ENCODE measurements at places on chromosomes 7 and 10. TPM values are rescaled to one million over a fixed set of nuclear protein-coding genes. Genes with fewer than 3 reads are reported as not detected.
A peak's percentile ranks its signal among the peaks of the same experiment; 100 is the strongest.

DNA sequence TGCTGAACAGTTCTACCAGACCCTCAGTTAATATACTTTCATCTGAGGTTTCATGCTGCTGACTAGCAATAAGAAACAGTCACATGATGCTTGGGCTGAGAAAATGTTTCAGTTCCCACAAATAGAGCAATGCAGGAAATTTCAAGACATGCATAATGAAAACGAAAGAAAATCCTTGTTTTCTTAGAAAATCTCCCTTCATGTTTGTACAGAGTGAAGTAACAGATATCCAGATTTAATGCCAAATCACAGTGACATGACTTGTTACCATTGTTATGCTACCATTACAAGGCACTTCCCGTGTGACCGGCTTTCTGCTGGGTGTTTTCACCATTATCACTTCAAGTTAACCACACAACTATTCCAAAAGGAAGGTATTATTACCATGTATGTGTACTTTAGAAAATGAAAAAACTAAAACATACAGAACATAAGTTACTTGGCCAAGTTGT is 121.7 kb downstream of the DOCK4 start:
- DNase-seq = no peak
- no peaks in the 10 kb centered on the region for H3K36me3 ChIP-seq
- H3K4me3 ChIP-seq = no peak overlapping the region
- peaks cover 15% of the 10 kb centered on the region for H3K27me3 ChIP-seq
- H3K27ac ChIP-seq = no peak overlapping the region

- no peaks in the 10 kb centered on the region for H3K36me3 ChIP-seq
- peaks cover 2% of the 10 kb centered on the region for H3K27me3 ChIP-seq
- H3K27ac ChIP-seq = no peak overlapping the region
Measured at GRCh38 chr10:71608819-71609768, 110.5 kb downstream of the C10orf105 start.

DNA sequence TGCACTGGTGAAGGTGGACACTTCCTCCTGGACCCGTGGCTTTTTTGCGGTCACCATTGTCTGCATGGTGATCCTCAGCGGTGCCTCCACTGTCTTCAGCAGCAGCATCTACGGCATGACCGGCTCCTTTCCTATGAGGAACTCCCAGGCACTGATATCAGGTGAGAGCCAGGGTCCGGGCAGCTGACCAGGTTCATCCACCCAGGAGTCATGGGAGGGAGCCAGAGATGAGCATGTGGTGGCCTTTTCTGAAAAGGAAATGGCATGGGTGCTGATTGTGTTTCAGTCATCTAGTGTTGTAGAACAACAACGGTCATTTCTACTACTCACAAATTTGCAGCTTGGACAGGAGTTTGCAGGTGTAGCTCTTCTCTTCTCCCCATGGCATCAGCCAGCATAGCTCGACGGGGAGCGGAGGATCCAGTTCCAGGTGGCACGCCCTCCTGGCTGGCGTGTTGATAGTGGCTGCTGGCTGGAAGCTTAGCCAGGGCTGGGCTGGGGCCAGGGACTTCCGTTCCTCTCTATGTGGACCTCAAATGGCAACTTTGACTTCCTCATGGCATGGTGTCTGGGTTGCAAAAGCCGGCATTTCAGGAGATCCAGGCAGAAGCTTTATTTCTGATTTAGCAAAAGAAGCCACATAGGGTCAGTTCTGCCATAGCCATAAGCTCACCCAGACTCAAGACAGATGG is 32.7 kb downstream of the SLC29A3 start:
- no peak overlapping the region for H3K27ac ChIP-seq
- DNase-seq = no peak
- H3K4me1 ChIP-seq = no peaks in the 10 kb centered on the region
- H3K27me3 ChIP-seq = no peaks in the 10 kb centered on the region

GRCh38 chr10:24207781-24208611 is 942 bp upstream of the KIAA1217 start:
- no peak for DNase-seq
- H3K27me3 ChIP-seq = peaks cover 30% of the 10 kb centered on the region

DNA sequence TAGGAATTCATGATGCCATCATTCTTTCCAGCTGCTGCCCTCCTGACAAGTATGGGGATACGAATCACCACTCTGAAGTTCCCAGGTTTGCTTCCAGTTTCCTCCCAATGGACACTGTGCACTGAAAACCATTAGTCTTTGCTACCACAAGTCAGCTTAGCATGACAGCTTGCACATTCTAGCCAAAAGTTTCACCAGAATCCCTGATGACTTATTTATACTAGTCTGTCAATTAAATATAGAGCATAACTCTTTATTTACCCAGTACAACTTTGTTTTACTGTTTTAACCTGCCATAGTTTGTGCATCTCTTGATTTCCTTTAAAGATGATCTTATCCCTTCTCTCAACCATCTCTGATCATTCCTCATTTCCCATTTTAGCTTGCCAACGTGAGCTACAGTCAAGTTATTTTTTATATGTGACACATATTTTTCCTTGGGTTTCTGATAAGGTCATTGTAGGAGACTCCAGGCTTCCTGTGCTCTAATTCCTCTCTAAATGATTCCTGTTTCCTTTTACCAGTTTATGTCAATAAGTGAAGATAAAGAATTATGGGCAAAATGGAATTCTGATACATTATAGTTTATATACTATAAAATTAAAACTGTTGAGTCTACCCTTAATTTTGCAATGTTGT is 167.5 kb upstream of the MEOX2 start:
- H3K27ac ChIP-seq = no peak overlapping the region
- no peaks in the 10 kb centered on the region for H3K4me1 ChIP-seq
- DNase-seq = no peak
- no peaks in the 10 kb centered on the region for H3K36me3 ChIP-seq
- no peak overlapping the region for H3K4me3 ChIP-seq
- no peaks in the 10 kb centered on the region for H3K27me3 ChIP-seq

GRCh38 chr7:116152276-116152675 is 58.1 kb upstream of the TES start:
- H3K4me1 ChIP-seq = peaks cover 13% of the 10 kb centered on the region
- H3K36me3 ChIP-seq = peaks cover 6% of the 10 kb centered on the region
- no peak overlapping the region for H3K4me3 ChIP-seq
- no peak overlapping the region for H3K27ac ChIP-seq
- H3K27me3 ChIP-seq = peaks cover 15% of the 10 kb centered on the region

- H3K4me3 ChIP-seq = no peak overlapping the region
- no peak for DNase-seq
- no peaks in the 10 kb centered on the region for H3K36me3 ChIP-seq
- H3K27me3 ChIP-seq = peaks cover 13% of the 10 kb centered on the region
- no peaks in the 10 kb centered on the region for H3K4me1 ChIP-seq
Measured at GRCh38 chr10:29991382-29991781, 68.0 kb downstream of the JCAD start.

GRCh38 chr10:33157103-33157502 is 177.4 kb downstream of the NRP1 start:
- no peak for DNase-seq
- no peak overlapping the region for H3K4me3 ChIP-seq
- peaks cover 2% of the 10 kb centered on the region for H3K36me3 ChIP-seq
- H3K27me3 ChIP-seq = peaks cover 2% of the 10 kb centered on the region
- H3K27ac ChIP-seq = no peak overlapping the region
- peaks cover 36% of the 10 kb centered on the region for H3K4me1 ChIP-seq

- peak overlapping the region; percentile 28 for H3K27ac ChIP-seq
- DNase-seq = no peak
- H3K4me1 ChIP-seq = no peaks in the 10 kb centered on the region
- no peak overlapping the region for H3K4me3 ChIP-seq
- no peaks in the 10 kb centered on the region for H3K27me3 ChIP-seq
Measured at GRCh38 chr10:3141351-3142005, 31.1 kb downstream of the PITRM1 start.

GRCh38 chr7:46651070-46651469 is 730.0 kb upstream of the IGFBP3 start:
- no peaks in the 10 kb centered on the region for H3K36me3 ChIP-seq
- no peak overlapping the region for H3K4me3 ChIP-seq
- no peaks in the 10 kb centered on the region for H3K4me1 ChIP-seq
- no peak for DNase-seq

DNA sequence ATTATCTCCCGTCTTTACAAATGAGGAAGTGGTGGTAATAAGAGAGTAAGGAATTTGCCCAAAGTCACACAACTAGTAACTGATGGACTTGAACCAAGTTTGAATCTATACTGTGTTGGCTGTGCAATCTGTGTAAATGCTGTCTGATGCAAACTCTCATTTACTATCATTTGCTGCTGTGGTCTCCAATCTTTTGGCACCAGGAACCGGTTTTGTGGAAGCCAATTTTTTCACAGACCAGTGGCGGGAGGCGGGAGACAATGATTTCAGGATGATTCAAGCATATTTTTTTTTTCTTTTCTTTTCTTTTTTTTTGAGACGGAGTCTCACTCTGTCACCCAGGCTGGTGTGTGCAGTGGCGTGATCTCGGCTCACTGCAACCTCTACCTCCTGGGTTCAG is 450.0 kb upstream of the FZD8 start:
- no peaks in the 10 kb centered on the region for H3K4me1 ChIP-seq
- H3K27me3 ChIP-seq = no peaks in the 10 kb centered on the region
- H3K36me3 ChIP-seq = no peaks in the 10 kb centered on the region
- no peak for DNase-seq
- no peak overlapping the region for H3K27ac ChIP-seq
- H3K4me3 ChIP-seq = no peak overlapping the region

DNA sequence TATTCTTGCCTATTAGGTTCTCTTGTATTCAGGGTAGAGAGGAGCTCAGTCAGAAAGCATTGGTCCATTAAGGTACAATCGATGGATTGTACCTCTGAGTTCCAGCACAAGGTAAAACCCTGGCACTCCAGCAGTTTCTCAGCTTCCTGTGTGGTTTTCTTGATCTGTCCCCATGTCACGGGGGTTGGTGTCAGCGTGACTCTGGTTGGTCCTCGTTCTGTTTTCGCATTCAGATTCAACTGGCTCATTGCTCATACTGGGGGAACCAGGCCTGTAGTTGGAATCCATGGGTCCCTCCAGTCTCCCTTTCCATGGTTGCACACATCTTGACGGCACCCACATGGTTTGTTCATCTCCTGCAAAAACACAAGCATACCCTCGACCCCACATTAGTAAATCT is 32.7 kb upstream of the RASGEF1A start:
- peak overlapping the region; percentile 21 for H3K4me3 ChIP-seq
- H3K4me1 ChIP-seq = peaks cover 78% of the 10 kb centered on the region
- peak overlapping the region; percentile 90 for H3K27ac ChIP-seq
- H3K27me3 ChIP-seq = peaks cover 18% of the 10 kb centered on the region
- peak; percentile 64 for DNase-seq

DNA sequence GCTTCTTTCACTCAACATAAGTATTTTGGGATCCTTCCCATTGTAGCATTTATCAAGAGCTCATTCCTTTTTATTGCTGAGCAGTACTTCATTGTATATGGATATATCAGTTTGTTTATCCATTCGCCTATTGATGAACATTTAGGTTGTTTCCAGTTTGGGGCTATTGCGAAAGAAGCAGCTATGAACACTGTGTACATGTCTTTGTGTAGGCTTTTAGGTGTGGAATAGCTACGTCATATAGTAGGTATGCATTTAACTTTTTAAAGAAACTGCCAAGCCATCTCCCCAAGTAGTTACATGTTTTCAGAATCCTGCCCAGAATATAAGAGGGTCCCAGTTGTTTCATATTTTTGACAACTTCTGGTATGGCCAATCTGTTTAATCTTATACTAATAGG is 468.1 kb downstream of the IPMK start:
- no peak overlapping the region for H3K27ac ChIP-seq
- no peak overlapping the region for H3K4me3 ChIP-seq
- no peak for DNase-seq
- H3K27me3 ChIP-seq = no peaks in the 10 kb centered on the region
- no peaks in the 10 kb centered on the region for H3K36me3 ChIP-seq

DNA sequence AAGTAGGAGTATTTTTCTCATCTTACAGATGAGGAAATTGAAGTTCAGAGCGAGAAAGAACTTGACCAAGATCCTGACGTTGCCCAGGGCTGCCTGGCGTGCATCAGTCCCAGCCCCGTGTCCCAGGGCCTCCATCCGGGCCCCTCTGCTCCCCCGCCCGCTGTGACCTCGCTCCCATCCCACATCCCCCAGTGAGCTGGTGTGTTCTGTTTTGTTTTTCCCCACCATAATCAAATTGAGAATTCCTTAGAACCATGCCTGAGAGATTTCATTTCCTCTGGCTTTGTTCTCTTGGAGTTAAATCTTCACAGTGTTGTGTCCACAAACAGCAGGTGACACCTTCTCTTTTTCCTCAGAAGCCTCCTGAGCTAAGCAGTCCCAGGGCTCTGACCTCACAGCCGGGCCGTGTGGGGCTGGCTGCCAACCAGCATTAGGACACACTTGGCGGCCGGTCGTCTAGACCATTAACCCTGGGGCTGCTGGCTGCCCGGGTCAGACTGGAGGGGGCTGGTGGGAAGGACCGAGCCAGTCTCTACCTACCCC is 44.3 kb downstream of the PFKP start:
- H3K27me3 ChIP-seq = no peaks in the 10 kb centered on the region
- no peak for DNase-seq
- peaks cover 66% of the 10 kb centered on the region for H3K36me3 ChIP-seq
- no peak overlapping the region for H3K27ac ChIP-seq

- no peaks in the 10 kb centered on the region for H3K27me3 ChIP-seq
- DNase-seq = no peak
- peaks cover 18% of the 10 kb centered on the region for H3K36me3 ChIP-seq
Measured at GRCh38 chr7:133315332-133316040, 62.6 kb downstream of the EXOC4 start.

DNA sequence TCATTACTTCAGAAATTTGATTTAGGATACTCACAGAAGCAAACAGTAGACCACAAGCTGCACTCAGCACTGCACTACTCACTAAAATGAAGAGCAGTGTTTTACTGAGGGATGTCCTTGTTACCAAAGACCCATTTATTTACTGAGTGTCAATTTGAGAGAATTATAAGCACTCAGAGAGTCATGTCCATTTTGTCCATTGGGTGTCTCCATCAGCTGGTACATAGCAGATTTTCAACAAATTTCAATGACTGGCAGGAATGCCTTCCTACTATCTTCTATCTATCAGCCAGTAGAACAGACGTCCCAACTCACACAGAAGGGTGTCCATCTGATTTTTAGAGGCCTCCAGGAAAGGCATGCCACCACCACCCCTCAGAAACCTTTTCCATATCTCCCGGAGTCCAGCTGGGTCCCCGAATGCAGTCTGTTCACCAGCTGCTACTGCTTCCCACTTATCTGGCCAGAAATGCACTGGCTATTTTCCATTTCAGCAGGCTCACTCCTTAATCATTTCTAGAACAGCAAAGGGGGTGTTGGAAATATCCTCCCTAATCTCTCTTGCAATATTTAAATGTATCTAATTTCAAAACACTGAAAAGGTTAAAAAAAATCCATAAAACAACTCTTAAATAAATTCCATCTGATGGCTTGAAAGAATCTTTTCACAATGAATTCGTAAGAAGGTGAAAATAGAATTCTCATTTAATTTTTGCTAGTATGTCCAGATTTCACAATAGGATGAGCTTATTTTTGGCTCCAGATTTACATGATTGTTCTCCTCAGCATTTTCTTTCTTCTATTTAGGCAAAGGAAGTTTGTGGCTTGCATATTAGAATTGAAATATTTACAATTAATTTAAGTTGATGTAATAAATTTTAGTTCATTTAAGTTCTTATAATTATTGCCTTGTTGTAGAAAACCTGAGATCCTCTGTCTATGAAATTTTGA is 1164.0 kb upstream of the CELF2 start:
- no peaks in the 10 kb centered on the region for H3K27me3 ChIP-seq
- H3K4me3 ChIP-seq = no peak overlapping the region
- no peak for DNase-seq

- H3K27me3 ChIP-seq = peaks cover 9% of the 10 kb centered on the region
- H3K4me3 ChIP-seq = no peak overlapping the region
- H3K36me3 ChIP-seq = no peaks in the 10 kb centered on the region
- H3K27ac ChIP-seq = no peak overlapping the region
- DNase-seq = peak; percentile 74
Measured at GRCh38 chr10:62610649-62611229, 193.8 kb upstream of the ADO start.

NT5C3A gene
- 64.5 TPM for total RNA-seq

CAMK1D gene
- total RNA-seq = 15.4 TPM

PTPN20 gene
- 0.85 TPM for total RNA-seq

ATP5MK gene
- 260 TPM for total RNA-seq

TMEM229A gene
- total RNA-seq = not detected

PRKG1 gene
- total RNA-seq = not detected

Measured in activated CD4-positive, alpha-beta T cell treated with anti-CD3 and anti-CD28 coated beads, Interleukin-2, amount 10 ng/mL, durations not matched to agents 7 days and 5 days (primary cell).